ENCODE measurements at places on chromosomes 3 and 15.

GRCh38 chr3:126342211-126342610 lies 15.0 kb downstream of the KLF15 start:
- DNase-seq, result no peak

- no peak for DNase-seq
Observed at GRCh38 chr15:55334371-55334770, 15.3 kb downstream of the PIGB start.

- no peak for DNase-seq
Observed at GRCh38 chr3:194084284-194084683, 51.7 kb upstream of the HES1 start.

GRCh38 chr3:152260026-152260425 lies 8.7 kb upstream of the MBNL1 start:
- DNase-seq, result no peak

DNA sequence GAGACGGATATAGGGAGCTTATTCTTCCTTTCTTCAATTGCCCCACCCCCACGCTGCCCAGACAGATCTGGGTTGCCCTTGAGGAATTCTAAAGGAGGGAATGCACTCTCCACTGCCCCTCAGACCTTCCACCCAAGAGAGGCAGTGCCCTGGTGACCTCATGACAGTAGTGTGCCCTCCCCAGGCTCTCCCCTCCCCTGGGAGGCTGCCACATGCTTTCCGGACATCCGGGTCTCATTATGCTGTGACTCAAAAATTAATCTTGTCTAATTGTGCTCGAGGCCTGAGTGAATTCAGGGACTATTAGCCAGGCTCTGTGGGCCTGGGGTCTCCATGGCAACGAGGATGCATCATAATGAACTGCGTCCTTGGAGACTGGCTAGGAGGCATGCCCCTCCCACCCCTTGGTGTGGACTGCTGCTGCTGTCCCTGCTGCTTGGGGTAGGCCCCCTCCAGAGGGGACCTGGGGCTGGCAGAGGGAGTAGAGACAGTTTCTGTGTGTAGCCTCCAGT lies 20.8 kb downstream of the CORO2B start:
- no peak for DNase-seq

GRCh38 chr15:63263519-63263918 lies 13.9 kb upstream of the APH1B start:
- no peak for DNase-seq

- no peak for DNase-seq
Observed at GRCh38 chr3:105222568-105223093, 144.1 kb upstream of the ALCAM start.

- DNase-seq, result no peak
Observed at GRCh38 chr3:183812761-183813445, 12.5 kb downstream of the MAP6D1 start.

- DNase-seq, result no peak
Observed at GRCh38 chr3:20576228-20576627, 390.2 kb upstream of the SGO1 start.

DNA sequence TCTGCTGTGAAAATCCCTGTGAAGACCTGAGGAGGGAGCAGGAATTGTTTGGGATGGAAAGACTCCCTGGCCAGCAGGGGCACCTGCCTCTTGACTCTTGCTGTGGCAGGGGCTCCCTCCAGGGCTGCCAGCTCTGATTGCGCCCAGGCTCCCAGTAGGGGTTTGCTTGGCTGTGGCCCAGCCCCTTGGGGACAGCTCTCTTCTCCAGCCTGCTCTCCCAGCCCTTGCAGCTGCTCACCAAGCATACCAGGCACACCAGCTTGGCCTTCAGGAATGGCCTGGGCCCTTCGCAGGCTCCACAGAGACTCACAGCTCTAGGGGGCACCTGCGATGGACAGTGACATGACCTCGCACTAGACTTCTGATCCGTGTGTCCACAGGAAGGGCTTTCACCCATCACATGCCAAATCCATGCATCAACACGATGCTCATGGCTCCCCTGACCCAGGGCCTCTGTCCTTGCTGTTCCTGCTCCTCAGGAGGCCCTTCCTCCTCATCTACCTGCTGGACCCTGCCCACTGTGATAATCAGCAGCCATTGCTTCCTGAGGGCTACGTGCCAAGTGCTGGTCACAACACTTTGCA lies 61.8 kb downstream of the SCN5A start:
- no peak for DNase-seq

DNA sequence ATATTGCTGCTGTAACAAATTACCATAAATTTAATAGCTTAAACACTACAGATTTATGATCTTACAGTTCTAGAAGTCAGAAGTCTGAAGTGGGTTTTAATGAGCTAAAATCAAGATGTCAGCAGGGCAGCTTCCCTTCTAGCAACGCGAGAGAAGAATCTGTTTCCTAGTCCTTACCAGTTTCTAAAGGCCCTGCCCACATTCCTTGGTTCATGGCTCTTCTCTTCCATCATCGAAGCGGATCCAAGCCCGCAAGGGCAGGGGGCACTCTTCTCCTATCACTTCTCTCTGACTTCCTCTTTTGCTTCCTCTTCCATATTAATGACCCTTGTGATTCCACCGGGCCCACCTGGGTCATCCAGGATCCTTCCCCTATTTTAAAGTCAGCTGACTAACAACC lies 16.1 kb downstream of the MINDY4B start:
- DNase-seq, result no peak

DNA sequence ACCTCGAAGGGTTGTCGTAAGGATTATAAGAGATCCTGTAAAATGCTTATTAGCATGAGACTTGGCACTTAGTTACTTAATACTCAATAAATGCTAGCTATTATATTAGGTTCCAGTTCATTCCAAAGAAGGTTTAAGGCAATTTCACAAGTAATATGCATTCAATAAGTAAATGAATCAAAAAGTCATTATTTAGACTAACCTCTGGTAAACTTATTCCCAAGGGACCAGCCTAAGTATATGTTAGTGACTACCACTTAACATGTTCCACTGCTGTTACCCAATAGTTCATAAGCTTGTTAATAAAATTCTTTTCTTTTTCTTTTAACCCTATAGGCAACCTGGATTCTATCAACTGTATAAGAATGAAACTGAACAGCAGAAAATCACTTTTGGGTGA lies 5.1 kb downstream of the PDCD10 start:
- DNase-seq, result no peak

DNA sequence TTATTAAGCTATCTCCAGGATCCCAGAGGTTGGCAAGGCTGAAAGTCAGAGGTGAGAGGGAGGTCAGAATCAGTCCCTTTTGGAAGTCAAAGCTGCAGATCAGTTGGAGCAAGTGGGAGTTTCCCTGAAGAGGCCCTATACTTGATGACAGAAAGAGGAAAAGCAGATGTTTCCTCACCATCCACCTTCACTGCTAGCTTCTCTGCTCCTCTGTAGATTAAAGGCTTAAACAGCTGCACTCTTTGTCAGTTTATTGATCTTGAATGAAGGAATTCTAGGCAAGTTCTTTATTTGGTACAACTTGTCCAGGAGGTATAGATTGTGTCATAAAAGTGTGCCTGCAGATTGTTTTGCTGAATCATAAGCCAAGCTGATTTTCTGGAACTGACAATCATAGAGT lies 408.2 kb upstream of the TGFBR2 start:
- DNase-seq, result no peak

- DNase-seq, result no peak
Observed at GRCh38 chr3:42790714-42791229, 13.5 kb downstream of the HIGD1A start.

DNA sequence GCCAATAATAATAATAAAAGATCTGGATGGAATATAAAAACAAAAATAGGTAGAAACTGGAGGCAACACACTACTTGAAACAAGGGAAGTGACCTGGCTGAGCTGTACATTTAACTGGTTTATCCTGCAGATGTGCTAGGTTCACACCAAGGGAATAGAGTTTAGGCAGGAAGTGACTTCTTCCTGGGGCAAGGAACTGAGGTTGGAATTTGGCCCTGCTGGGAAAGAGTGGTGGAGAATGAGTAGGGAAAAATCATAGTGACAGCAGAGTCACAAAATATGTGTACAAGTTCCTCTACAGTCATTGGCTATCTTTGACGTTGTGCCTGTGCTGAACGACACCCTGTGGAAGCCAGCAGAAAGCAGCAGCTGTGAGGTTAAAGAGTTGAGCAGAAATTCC lies 44.1 kb downstream of the ARHGAP11B start:
- no peak for DNase-seq

GRCh38 chr3:160161921-160162320 lies 63.3 kb upstream of the C3orf80 start:
- DNase-seq, result no peak

- no peak for DNase-seq
Observed at GRCh38 chr3:140942221-140943104, 827 bp downstream of the SLC25A36 start.

GRCh38 chr3:72721683-72722381 lies 126.4 kb downstream of the SHQ1 start:
- DNase-seq, result no peak

GRCh38 chr3:179474480-179474879 lies 23.2 kb upstream of the GNB4 start:
- DNase-seq, result no peak

GRCh38 chr3:16354291-16354690 lies 89.3 kb downstream of the OXNAD1 start:
- DNase-seq, result no peak

GRCh38 chr15:83516935-83517334 lies 69.8 kb downstream of the SH3GL3 start:
- no peak for DNase-seq

- no peak for DNase-seq
Observed at GRCh38 chr3:168850109-168850508, 754.4 kb upstream of the GOLIM4 start.

- DNase-seq, result no peak
Observed at GRCh38 chr3:141828890-141829289, 47.6 kb upstream of the ATP1B3 start.

GRCh38 chr15:45842151-45842550 lies 207.3 kb downstream of the SQOR start:
- no peak for DNase-seq

- no peak for DNase-seq
Observed at GRCh38 chr15:99681990-99682389, 51.2 kb downstream of the LYSMD4 start.

DNA sequence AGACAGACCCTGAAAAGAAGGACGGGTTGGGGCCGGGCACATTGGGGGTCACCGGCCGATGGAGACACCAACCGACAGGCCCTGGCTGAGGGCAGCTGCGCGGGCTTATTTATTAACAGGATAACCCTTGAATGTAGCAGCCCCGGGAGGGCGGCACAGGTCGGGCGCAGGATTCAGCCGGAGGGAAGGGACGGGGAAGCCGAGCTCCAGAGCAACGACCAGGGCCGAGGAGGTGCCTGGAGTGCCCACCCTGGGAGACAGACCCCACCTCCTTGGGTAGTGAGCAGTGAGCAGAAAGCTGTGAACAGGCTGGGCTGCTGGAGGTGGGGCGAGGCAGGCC lies 2.2 kb upstream of the LSMEM2 start:
- DNase-seq, result no peak

GRCh38 chr15:60047701-60048100 lies 43.6 kb downstream of the FOXB1 start:
- DNase-seq, result no peak

DNA sequence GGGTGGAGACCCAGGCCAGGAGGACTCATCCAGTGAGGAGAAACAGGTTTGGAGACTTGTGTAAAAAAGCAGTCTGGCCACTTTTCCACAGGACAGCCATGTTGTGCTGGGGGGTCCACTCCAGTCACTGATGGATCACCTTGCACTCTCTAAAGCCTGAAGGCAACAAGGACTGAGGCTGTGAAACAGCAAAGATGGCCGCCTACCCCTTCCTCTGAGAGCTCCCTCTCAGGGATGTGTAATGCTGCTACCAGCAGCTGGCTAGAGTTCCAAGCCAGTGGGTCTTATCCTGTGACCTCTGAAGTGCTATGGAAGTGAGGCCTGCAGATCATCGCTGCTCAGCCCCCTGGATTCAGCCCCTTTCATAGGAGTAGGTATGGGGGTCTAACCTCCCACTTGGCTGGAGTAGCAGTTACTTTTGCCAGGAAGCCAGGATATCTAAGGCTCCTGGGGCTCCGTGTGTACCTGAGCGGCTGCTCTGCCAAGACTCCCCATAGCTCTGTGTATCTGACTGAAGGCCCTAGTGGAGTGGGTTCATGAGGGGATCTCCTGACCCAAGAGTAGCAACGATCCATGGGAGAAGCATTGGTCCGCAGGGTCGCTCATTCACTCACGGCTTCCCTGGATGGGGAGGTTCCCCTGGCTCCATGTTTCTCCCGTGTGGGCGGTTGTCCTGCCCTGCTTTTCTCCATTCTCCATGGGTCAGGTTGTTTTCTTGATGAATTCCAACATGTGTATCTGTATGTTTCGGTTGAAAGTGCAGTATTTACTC lies 69.9 kb upstream of the TNFSF10 start:
- no peak for DNase-seq

- DNase-seq, result no peak
Observed at GRCh38 chr15:96252148-96252547, 78.4 kb upstream of the NR2F2 start.

- DNase-seq, result no peak
Observed at GRCh38 chr3:32105291-32106131, 909 bp upstream of the GPD1L start.

DNA sequence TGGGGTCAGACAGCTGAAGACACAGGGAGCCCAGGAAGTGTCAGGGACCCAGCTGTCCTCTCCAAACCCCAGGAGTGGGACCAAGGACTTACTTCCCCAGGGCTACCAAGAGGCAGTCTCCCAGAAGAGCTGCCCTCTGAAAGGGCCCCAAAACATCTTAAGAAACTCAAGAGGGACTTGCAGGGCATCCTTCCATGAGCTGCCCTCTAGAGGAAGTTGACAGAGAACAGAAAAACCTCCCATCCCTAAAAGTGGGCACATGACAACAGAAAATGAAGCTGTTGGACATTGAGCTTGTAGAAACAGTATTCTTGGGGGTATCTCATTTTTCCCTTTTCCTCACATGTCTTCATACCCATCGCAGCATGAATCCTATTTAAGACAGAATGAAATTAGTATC lies 58.9 kb downstream of the MECOM start:
- DNase-seq, result no peak

- no peak for DNase-seq
Observed at GRCh38 chr3:5260992-5261501, 73.5 kb downstream of the EDEM1 start.

DNA sequence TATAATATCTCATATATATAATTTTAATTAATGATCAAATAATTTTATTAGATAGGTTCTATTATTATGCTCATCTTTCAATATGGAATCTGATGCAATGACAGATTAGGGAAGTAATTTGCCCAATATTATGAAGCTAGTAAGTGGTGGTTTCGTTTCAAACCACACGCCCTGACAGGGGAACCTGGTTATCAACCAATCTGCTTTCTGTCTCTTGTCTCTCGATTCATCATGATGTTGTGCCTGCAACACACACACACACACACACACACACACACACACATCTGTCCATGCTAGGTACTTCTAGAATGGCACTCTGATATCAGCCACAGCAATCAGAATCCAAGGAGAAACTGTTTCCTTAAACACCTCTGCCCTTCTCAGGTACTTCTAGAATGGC lies 128.4 kb downstream of the ZBBX start:
- DNase-seq, result no peak

All from esophagus squamous epithelium (tissue), 5 donors.